ENCODE measurements at places on chromosomes 11 and 22.

- DNase-seq: no peak
Observed at GRCh38 chr11:7775689-7776088, 21.1 kb downstream of the OR5P2 start.

DNA sequence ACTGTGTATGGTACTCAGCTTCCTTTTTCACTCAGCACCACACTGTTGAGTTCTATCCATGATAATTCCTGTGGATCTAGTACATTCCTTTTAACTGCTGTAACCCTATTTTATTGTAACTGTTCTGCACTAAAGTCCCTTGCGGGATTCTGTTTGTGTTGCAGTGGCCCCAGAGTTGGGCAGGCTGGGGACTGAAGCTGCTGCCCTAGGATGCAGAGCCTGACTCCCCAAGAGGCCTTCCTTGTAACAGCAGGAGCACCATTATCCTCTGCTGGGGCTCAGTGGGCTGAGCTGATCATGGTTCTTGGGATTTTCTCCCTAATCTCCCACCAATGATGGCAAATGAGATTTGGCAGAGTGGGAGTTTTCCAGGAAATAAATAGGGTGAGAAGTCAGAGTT lies 77.7 kb downstream of the CABIN1 start:
- no peak for DNase-seq

DNA sequence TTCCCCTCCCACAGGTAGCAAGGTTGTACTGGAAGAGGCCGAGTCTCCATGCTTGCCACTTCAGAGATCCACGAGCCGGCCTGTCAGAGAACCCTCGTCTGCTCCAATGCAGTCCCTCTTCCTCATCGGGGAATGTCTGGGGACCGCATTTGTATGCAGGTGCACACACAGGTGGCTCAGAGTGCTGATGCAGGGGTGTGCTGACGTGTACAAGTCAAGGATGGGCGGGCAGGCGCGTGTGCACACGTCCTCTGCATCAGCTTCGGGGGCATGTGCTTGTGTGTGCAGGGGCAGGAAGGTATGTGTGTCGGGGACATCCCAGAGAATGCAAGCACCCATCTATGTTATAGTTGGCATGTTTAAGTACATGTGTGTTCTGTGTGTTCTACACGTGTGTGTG lies 49.4 kb downstream of the ELFN2 start:
- DNase-seq: no peak

DNA sequence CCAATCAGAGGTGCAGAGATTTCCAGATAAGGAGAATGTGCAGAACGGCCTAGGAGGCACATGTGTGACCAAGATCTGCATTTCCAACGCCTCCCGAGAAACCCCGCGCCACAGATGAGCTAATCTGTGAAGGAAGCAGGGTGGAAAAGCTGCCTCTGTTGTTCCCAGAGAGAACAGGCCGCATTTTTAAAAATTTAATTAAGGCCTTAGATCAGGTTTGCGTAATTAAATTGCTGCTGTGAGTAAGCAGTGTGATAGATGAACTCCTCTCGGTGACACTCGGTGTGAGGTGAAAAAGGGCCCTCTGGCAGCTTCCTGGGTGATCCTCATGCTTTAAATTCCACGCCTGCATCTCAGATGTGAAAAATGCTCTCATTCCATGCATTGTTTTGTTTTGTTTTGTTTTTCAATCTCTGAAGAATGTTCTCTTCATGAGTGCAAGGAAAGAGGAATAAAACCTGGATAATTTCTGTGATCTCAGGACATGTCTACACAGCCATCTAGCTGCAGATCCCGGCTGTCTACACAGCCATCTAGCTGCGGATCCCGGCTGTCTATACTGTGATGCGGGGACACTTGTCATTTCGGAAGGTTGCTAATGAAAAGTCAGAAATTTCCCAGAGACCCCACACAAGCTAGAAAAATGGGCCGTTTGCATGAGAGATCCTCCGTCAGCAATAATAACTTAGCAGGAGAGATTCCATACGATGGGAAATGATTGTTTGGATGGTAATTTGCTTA lies 1398.9 kb downstream of the BRD1 start:
- DNase-seq: no peak

DNA sequence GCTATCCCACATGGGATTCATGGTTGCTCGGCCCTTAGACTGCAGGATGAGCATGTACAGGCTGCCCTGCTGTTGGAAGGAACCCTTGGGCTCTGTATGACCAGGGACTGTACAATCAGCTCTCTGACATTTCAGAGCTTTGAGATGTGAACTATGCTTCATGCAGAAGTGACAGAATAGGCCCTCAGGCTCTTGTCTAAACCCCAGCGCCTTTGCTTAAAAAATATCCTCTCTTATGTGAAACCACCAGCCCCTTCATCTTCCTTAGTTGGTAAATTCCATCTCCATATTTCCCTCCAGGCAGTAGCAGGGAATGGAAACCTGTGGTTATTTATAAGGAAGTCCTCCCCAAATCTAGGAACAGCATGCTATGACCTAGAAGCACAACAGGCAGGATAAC lies 78.9 kb upstream of the PLET1 start:
- no peak for DNase-seq

- DNase-seq: no peak
Observed at GRCh38 chr11:16034074-16034473, 322.3 kb downstream of the SOX6 start.

DNA sequence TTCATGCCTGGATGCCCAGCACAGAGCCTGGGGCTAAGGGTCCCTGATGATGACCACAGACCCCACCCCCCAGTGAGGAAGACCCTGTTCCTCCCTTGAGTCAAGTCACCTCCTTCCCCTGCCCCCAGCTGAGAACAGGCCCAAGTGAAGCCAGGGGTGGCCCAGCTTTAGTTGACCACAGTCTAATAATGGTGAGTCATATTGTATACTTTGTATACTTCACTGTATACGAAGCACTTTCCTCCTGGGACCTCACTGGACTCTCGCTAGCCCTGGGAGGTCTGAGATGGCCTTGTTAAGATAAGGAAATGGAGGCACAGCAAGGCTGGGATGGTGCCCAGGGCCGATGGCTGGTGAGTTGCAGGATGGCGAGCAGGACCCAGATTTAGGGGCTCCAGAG lies 3.7 kb upstream of the FLRT1 start:
- DNase-seq: no peak

GRCh38 chr11:131486100-131486499 lies 115.7 kb downstream of the NTM start:
- DNase-seq: no peak

GRCh38 chr22:43821606-43822425 lies 9.7 kb upstream of the EFCAB6 start:
- no peak for DNase-seq

- DNase-seq: no peak
Observed at GRCh38 chr11:130825983-130826382, 90.3 kb downstream of the SNX19 start.

- DNase-seq: no peak
Observed at GRCh38 chr11:88208745-88209144, 33.5 kb upstream of the RAB38 start.

- peak; percentile 32 for DNase-seq
Observed at GRCh38 chr22:18156878-18157713, 7.1 kb downstream of the USP18 start.

DNA sequence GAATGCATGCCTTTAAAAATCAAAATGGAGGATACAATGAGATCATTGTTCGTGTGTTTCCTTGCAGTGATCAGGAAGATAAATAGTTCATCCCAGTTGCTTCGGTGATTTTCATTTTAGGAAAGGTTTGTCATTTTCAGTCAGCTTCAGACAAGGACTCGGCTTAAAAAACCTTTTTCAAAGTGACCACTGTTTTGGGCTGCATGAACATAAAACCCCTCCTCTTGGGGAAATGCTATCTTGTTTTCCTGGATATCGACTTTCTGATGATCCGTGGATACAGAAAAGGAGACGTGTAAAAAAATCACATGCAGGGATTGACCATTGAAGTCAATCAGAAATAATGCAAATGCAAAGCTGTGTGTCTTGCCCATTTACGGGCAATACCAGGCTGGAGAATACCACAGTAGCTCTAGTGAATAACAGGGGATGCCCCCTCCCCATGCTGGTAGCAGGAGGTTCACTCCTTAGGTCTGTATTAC lies 146.8 kb downstream of the MAML2 start:
- DNase-seq: no peak

- no peak for DNase-seq
Observed at GRCh38 chr11:21625982-21626381, 566.9 kb upstream of the ANO5 start.

DNA sequence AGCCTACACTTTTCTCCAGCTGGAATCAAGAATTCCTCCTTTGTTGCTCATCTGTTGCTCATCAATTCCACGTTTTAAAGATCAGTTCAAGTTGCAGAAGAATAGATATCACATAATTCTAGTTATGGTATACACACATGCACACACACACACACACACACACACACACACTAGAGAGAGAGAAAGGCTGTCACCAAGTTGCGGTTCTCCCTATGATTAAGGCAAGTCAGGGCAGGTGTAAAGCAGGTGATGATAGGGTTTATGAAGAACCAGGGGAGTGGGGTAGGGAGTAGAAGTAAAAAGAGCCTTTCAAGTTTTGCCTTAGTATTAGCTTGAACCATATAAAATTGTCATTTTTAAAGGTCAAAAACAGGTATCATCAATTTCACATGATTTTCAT lies 31.7 kb upstream of the TMPRSS4 start:
- no peak for DNase-seq

DNA sequence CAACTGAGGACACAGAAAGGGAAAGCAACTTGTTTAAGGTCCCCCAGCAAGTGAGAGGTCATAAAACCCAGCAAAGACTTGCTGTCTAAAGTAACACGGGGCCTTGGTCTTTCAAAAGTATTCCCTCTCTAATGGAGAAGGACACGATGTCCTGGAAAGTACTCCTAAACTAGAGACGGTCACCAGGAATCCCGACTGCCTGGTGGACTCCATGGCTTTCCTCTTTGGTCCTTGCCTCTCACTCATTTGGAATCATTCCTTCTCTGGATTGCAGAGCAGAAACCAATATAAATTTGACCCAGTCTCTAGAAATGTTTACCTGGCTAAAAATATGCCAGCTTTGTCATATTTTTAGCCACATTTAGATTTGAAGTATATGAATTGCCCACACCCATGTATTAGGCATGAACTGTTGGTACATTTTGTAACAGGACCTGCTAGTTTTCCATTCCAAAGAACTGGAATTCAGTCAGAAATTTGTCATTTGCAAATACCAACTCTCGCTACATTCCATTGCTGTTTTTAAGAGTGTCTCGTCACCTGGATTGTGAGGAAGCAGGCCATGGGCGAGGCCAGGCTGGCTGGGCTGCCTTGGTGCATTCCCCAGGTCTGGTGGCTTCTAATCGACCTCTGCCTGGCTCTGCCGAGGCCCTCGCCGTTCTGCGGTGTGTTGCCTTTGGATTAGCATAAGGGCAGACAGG lies 12.9 kb downstream of the NAV2 start:
- DNase-seq: no peak

DNA sequence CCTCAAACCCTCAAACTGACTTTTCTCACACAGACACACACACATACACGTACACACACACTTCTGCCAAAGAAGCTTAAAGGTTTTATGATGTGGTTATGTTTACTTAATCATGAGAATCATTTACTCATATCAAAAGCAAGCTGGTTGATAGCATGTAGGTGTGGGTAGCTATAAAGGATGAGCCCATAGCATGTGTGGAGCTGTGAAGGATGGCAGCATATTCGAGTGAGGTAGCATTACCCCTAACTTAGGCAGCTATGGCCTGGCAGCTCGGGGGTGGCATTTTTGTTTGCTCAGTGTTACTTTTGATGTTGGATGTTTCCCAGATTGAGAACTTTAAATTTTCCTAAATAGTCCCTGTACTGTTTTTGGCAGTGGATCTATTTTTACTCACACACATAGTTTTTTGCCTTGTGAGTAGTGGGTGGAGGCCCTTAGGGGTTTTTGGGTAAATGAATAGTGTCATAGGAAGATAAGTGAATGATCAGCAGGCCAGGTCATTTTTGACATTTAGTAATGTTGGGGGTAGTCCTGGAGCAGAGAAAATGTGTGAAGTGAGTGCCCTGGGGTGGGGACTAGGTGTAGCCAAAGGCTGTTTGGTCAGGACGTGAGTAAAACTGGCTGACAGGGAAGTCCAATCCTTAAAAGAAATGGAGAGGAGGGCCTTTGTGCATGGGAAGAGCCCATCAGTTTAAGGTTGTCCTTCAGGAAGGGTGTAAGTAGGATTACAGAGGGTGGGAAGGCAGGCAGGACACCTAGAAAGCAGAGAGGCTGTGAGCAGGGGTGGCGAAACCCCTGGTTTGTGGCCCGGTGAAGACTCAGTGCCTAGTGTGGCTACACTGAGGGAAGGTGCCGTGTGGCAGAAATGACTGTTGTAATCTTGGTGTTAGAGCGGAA lies 7.1 kb downstream of the YWHAH start:
- no peak for DNase-seq

DNA sequence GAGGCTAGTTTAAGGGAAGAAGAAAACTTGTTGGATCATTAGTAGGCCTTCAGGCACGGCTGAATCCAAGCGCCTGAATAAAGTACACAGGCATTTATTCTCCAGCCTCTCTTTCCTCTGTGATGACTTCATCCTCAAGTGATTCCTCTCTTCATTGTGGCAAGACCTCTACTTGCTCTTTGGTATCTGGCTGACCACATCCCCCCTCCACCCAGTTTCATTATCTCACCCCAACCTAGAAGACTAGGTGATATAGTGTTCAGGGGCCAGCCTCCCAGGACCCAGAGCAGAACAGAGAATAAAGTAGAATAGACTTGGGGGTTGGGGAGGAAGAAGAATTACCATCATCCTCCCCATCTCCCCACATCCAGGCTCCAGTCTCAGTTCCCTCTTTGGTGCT lies 189.3 kb downstream of the MIAT start:
- no peak for DNase-seq

DNA sequence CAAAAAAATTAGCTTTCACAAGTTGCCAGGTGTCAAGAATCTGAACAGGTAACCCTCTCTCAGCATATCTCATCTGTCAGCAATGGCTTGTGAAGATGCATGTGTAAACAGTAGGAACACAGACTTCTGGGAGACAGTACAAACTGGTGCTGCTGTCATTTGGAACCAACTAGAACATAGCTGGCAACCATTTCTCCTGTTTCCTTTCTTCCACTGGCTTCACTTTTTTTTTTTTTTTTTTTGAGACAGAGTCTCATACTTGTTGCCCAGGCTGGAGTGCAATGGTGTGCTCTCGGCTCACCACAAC lies 2.1 kb upstream of the PIK3C2A start:
- DNase-seq: no peak

GRCh38 chr22:42696331-42696967 lies 24.2 kb downstream of the A4GALT start:
- no peak for DNase-seq
